Stimulated activated CD4-positive, alpha-beta T cell treated with anti-CD3 and anti-CD28 coated beads, TNF-alpha, amount 100 ng/mL, for 24 hours (primary cell): ENCODE measurements at places on chromosomes 11 and 22.

- no peak for DNase-seq
Measured at GRCh38 chr11:64571410-64572091, 19.5 kb upstream of the SLC22A12 start.

DNA sequence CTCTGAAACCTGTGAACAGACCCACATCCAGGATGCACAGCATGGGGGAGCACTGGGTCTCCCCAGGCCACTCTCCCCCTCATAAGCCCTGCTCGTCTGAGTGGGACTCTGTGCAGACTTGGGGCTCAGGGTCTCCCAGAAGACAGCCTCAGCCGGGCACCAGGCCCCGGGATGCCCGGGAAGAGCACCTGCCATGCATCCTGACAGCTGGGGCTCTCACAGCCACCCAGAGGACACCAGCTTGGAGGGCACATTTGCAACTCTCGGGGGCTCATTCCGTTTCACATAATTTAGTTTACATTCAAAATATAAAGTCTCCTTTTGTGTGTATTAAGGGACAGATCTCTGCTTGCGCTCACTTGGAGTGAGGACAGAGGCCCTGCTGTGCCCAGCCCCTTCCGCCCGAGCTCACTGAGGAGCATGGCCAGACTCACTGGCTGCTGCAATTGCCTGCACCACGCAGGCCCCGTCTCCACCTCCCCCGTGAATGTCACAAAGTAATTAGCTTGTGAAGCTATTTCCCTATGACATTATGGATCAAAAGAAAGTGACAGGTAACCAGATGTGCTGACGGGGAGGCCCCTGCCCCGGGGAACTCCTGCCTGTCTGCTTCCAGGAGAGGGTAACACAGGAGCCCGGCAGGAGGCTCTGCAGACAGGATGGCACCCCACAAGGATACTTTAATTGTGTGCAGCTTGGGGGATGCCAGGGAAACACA is 275.6 kb downstream of the BRD1 start:
- no peak for DNase-seq

- DNase-seq = no peak
Measured at GRCh38 chr11:44229098-44229497, 80.8 kb downstream of the ALX4 start.

DNA sequence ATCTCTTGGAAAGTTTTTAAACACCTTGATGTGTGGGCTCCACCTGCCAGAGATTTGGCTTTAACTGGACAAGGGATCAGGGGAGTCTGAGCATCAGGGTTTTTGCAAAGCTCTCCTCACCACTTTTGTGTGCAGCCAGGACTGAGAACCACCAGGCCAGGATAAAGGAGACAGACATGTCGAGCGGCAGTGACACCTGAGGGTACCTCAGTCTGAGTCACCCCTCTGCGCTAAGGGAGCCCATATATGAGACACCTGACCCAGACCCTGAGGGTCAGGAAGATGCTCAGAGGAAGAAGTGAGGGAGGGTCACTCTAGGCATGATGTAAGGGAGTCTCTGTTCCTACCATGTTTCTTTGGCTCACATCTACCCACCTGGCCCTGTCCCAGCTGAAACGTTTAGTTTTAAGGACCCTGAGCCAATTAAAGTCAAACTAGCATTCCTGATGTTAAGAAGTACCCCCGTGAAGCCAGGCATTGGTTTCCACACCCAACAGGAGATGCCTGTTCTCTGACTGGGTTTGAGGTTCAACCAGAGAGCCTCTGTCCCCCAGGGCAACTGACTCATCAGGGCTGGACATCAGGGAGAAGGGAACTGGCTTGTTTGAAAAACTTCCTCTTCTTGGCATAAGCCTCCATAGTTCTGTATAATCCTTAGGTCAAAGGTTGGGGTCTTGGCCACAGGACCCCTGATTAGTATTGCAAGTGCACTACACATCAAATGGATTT is 72.4 kb upstream of the BIRC3 start:
- no peak for DNase-seq

DNA sequence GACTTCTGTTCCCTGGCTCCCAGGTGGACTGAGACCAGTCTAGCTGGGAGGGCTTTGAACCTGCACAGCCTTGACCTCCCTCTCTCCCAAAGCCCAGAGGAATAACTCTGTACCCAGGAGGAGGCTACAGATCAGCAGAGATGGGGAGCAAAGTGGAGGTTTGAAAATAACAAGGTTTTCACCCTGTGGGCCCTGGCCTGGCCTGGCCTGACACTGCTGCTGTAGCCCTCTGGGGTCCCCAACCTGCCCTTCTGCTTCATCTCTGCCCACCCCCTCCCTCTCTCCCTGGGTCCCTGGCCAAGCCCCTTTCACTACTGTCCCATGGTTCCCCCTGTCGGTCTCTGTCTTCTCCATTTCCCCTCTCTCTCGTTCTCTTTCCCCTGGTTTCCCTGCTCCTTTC is 225.2 kb downstream of the BUD13 start:
- DNase-seq = no peak

DNA sequence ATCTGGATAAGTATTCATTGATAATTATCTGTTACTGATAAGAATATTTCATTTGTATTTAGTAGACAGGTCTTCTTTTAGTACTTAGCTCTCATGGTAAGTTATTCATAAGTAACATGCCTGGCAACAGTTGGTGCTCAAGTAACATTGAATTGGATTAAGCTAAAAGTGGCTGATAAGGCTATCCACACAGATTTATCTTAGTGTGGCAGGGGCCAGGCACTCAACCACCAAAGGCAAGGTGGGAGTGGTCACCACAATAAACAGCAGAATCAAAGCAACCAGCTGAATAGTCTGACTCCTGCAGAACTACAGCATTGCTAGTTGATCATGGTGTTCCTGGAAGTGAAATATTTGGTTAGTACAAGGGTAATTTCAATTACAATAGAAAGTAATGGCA is 33.0 kb upstream of the NARS2 start:
- DNase-seq = no peak

- DNase-seq = no peak
Measured at GRCh38 chr11:35151241-35151640, 12.3 kb downstream of the CD44 start.

GRCh38 chr11:96736601-96737000 is 346.8 kb downstream of the JRKL start:
- no peak for DNase-seq

DNA sequence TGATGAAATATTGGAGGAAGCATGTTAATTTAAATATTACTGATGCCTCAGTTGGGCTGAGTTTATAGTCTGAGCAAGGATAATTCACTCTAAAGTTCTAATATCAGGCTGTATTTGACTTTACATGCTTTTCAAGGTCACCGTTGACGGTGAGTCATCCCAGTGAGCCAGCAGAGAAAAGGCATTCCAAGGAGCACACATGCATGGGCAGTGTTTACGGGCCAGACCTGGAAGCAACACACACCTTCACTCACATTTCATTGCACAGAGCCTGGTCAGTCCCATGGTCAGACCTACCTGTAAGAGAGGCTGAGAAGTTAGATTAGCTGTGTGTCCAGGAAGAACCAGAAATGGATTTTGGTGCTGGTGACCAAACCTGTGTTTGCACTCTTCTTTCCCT is 53.5 kb downstream of the COMMD9 start:
- DNase-seq = no peak
